HL-60 (cell line): ENCODE measurements at places on chromosomes 16 and 17.

- no peak for DNase-seq
Measured at GRCh38 chr16:78732696-78733095, 633.2 kb downstream of the WWOX start.

DNA sequence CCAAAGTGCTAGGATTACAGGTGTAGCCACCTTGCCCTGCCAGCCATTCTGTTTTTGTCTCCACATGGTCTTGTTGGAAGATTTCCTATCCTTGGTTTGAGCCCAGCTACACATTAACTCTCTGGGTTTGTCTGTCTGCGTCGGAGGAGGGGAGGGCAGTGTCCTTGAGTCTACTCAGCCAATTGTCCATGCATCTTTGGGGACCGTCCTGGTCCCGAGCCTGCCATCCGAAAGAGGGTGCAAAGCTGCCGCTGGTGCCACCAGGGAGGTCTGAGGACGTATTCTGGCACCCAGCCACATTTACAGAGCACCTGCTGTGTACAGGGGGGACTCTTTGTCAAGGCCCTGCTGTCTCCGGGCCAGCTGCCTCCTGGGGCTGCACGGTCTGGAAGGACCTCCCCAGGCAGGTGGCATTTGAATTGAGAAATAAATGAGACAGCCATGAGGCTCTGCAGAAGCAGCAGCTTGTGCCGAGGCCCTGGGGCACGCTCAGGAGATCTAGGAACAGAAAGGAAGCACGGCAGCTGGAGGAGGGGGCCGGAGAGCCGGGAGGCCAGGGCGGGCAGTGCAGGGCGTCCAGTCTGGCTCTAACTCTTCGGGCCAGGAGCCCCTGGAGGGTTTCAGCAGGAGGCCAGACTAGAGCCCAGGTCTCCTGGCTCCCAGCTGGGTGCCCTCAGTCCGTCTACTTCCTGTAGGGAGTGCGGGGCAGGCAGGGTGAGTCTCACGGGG is 1.5 kb downstream of the CYBA start:
- peak; percentile 31 for DNase-seq

DNA sequence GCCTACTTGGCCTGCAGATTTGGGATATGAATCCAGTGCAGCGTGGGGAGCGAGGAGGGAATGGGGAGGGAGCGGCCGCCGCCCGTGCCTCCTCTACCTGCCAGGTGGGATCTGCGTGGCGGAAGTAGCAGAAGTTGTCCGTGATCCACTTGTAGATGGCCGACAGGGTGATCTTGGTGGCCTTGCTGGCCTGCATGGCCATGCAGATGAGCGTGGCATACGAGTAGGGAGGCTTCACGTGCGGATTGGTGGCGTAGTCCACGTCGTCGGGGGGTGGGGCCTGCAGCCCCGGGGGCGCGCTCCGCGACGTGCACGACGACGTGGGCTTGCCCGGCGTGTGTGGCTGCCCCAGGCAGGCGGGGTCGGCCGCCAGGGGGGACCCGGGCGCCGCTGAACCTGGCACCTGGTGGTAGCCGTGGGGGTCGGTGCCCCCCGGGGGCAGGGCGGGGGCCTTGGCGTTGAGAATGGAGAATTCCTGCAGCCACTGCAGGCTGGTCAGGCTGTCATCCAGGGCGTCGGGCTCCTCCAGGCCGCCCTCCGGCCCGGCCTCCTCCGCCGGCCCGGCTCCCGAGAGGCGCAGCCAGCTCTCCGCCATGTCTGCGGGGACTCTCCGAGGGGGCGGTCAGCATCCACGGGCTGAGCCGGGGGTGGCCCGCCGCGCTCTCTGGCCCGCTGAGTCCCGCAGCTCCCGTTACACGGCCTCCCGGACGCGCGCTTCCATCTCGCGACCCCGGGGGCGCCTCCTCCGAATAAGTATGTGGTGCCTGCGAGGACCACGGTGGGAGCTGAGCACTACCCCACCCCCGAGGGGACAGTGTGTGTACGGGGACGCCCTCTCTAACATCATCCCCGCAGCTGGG is 1.0 kb downstream of the FOXJ1 start:
- no peak for DNase-seq

- no peak for DNase-seq
Measured at GRCh38 chr16:35198223-35199199, 1739.1 kb downstream of the TP53TG3F start.

GRCh38 chr17:75260641-75261335 is 618 bp downstream of the GGA3 start:
- no peak for DNase-seq

- DNase-seq, result no peak
Measured at GRCh38 chr17:39705786-39706348, 6.0 kb downstream of the ERBB2 start.

- DNase-seq, result no peak
Measured at GRCh38 chr17:60128171-60128859, 21.5 kb upstream of the CA4 start.

GRCh38 chr17:15957206-15957605 is 12.3 kb downstream of the ADORA2B start:
- no peak for DNase-seq

- DNase-seq, result no peak
Measured at GRCh38 chr16:4358831-4359561, 7.9 kb upstream of the PAM16 start.

DNA sequence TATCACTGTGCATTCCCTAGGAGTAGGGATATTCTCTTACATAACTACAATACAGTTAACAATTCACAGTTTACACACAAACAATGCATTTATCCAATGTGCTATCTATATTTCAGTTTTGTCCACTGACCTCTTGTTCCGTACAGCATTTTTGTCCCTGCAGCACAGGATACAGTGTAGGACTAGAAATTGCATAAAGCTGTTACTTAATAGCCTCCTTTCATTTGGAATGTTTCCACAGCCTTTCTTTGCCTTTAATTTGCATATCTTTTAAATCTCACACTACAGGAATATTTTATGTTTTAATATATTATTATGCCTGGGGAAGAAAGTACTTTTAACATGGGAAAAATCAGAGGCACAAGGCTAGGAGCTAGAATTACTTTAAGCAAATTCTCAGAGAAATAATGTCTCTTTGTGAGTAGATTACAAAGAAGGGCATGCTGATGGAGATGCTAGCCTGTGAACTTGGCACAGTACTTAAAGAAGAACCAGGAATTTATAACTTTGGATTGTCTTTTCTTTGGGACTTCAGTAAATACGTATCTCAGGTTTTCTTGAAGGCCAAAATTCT is 144.3 kb downstream of the ITFG1 start:
- no peak for DNase-seq

GRCh38 chr17:16407911-16408588 is 7.3 kb upstream of the TRPV2 start:
- no peak for DNase-seq
